NCI-H187 (cell line): ENCODE measurements at places on chromosomes 4 and X.

- DNase-seq = no peak
These were observed 654 bp upstream of the DDIT4L start for GRCh38 chr4:100190643-100191600.

GRCh38 chr4:134636338-134637051 is 434.9 kb upstream of the PABPC4L start:
- DNase-seq = no peak

- DNase-seq = peak; percentile 51
These were observed 718.9 kb downstream of the ARAP2 start for GRCh38 chr4:35525192-35525978.

DNA sequence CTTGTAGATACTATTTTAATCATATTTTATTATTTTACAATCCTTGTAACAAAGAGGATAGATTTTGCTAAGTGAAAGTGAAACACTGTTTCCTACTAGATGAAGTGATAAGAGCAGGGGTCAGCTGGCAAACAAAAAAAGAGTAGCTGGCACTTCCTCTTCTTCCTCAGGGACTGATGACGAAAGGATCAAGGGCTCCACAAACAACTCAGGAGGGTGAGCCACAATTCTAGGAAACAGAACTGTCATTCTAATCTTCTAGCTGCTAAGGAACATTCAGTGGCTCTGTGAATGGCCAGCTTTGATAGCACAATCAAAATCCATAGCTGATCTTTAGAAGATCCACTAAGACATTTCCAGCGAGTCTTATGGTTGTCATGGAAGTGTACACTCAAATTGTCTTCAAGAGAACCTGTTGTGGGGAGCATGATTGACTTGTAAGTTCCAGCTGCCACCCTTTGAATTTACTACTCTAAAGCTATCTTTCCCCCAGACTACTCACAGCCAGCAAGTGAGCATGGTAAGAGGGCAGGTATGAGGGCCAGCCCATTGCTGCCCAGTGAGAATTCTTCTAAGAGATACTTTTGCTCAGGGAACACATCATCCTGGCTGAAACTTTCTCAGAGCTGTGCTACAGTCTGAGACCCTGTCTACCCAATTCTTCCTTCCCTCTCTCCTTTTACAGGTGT is 275.7 kb upstream of the RASGEF1B start:
- no peak for DNase-seq

- no peak for DNase-seq
These were observed 252.6 kb downstream of the ANKRD50 start for GRCh38 chr4:124459941-124460310.

DNA sequence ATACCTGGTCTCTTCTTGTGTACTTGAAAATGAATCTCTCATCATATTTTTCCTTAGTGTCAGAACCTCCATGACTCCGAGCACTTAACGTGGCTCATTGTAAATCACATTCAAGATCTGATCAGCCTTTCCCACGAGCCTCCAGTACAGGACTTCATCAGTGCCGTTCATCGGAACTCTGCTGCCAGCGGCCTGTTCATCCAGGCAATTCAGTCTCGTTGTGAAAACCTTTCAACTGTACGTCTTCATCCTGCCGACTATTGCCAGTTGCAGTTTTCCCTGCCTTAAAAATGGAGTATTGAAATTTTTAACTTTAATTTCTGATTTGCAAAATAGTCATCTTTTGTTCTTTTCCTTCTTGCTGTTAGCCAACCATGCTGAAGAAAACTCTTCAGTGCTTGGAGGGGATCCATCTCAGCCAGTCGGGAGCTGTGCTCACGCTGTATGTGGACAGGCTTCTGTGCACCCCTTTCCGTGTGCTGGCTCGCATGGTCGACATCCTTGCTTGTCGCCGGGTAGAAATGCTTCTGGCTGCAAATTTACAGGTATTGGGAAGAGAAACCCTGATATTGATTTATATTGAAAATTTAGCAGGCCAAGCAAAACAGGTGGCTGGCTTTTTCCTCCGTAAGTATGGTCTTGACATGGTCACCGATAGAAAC is 42.4 kb upstream of the MSANTD1 start:
- DNase-seq = no peak

GRCh38 chr4:100588076-100588475 is 70.3 kb upstream of the EMCN start:
- no peak for DNase-seq

DNA sequence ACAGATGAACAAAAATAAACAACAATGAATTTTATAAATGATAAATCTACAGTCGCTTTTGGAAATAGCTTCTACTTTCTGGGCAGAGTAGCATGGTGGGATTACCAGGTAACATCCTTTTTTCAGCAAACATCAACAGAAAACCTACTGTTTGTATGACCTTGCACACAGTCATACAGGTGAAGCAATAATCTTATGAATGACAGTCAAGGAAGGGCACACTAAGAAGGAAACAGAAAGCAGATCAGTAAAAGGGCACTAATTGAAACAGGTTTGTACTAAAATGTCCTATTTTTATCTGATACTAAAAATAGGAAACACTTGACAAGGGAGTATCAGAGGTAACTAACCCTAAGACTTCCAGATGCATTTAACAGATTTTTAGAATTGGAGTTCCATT is 108.9 kb downstream of the DLG3 start:
- no peak for DNase-seq

DNA sequence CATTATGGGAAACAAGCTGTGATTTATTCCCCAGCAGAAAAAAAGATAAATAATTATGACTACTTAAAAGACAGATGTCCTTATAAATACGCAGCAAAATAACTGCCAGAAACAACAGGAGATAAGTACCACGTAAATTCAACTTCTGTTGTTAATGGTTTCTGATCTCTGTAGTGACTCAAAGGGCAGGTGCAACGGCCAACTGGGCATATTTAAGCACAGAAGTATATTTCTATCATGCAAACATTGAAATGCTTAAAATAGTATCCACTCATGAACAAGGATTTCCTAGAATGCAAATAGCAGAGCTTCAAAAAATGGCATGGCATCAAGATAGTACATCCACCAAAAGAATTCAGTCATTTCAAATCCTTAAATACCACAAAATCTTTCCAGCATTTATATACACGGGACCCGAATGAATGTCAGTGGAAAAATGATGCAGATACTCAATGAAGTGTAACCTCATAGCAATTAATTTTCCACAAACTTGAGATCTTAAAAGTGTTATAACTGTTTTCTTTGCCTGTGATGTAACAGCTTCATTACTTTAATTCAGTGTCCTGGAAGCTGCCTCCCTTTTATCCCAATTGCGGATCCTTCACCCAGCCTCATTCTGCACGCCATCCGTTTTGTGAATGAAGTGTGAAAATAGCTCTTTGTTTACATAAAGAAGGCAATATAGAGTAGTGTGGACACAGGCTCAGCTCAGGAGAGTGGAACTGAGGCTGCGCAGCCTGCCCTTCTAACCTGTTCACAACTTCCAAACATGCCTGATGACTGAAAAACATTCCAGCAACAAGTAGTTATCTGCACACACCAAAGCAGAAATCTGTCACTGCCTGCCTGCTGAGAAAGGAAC is 10.2 kb downstream of the PDGFC start:
- no peak for DNase-seq

GRCh38 chr4:78320349-78320935 is 231.1 kb upstream of the ANXA3 start:
- DNase-seq = no peak

DNA sequence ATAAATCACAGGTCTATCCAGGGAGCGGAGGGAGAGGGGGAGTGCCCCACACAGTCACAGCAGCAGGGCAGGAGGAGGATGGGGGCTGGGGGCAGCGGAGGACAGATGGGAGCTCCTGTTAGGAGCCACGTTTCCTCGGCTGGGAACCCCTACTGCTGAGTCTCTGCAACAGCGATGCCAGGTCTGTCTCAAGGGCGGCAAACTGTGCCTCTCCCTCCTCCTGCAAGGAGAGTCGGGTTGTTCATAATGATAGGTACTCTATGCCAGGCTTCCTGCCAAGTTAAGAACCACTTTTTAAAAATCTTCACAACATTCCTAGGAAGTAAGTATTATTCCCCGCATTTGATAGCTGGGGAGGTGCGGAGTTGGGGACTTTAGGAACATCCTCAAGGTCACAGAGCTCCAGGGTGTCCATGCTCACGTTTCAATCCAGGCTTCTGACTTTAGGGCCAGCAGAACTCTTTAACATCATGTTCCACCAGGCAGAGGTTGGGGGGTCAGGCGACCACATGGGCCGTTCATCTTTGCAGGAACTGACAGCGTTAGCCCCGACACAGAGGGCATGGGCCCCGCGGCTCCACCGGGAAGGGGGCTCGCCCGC is 98.3 kb upstream of the MAML3 start:
- no peak for DNase-seq

DNA sequence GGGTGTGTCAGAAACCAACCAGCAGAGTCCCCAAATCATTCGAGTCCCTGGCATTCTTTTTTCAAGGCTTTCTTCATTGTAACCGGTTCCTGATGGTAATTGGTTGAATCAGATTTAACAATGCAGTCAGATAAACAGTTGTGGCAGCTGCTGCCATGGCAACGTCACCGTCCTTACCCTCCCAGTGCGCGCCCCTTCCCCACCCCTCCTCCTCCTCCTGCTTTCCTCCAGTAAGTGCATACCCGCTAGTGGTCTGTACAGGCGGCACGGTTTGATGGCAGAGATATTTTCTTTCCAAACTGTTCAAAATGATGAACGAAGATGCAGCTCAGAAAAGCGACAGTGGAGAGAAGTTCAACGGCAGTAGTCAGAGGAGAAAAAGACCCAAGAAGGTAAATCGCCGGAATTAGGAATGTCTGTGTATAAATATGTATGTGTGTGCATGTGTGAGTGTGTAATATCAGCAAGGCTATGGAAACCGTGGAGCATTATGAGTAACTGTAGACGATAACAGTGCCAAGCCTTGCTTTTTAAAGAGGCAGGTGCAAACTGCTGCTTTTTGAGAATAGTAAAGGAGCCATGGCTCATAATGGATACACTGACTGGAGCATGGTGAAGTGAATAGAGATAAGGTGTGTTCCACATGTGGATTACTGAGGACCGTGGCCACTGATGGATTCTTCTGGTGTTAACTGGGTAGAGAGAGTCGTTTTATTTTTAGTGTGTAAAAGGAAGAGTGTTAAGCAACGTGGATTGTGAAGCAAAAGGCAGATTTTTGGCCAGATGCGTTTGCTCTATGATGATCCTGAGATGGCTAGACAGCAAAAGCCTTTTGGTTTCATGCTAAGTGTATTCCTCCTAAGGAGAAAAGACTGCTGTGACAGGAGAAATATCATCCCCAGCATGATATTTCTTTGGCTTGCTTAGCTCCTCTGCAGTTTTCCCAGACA is at the start of gene ANK2:
Gene ANK2, plus strand, starts transcription at position 233 of the 950 bp plus-strand sequence. Its CDS starts 76 bp downstream, at position 309.
- DNase-seq = peak; percentile 63

GRCh38 chrX:68808686-68809357 is 20.0 kb upstream of the EFNB1 start:
- DNase-seq = no peak

GRCh38 chr4:67546004-67546356 is 677 bp upstream of the CENPC start:
- DNase-seq = no peak

GRCh38 chr4:66974665-66975064 is 570.6 kb downstream of the CENPC start:
- DNase-seq = no peak
